Stimulated activated naive CD8-positive, alpha-beta T cell treated with anti-CD3 and anti-CD28 coated beads, Interleukin-15, amount 100 ng/mL, for 72 hours (primary cell): ENCODE measurements at places on chromosomes 13 and 19.

- DNase-seq = no peak
These were observed 313.3 kb downstream of the GPC6 start for GRCh38 chr13:93539914-93540313.

- peak; percentile 39 for DNase-seq
These were observed 2.5 kb upstream of the PLEKHF1 start for GRCh38 chr19:29662604-29663404.

DNA sequence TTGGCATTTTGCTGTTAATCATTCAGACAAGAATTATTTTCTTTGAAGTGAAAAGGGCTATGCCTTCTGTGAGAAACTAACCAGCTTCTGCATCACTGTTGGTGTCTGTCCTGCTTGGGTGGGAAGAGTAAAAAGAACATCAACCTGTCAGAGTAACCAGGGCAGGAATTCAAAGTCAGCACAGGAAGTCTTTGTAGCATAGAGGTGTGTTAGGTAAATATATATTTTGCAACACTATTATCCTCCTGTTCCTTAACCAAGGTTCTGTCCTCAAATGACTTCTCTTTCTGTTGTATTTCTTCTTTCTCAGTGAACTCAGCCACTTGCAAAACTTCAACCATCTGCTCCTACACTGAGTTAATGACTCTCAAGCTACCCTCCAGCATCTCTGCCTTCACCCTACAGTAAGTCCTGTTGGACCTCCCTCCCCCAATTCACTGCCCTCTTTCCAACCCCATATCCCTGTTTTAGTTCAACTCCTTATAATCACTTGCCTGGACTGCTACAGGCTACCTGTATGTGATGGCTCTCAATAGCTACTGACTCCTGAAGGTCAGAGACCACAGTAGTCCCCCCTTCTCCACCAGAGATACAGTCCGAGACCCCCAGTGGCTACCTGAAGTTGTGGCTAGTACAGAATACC lies 49.9 kb downstream of the SMAD9 start:
- DNase-seq = no peak

GRCh38 chr19:10603084-10603872 lies 16.2 kb upstream of the AP1M2 start:
- DNase-seq = peak; percentile 83

GRCh38 chr13:83086088-83086487 lies 796.2 kb downstream of the SLITRK1 start:
- no peak for DNase-seq

DNA sequence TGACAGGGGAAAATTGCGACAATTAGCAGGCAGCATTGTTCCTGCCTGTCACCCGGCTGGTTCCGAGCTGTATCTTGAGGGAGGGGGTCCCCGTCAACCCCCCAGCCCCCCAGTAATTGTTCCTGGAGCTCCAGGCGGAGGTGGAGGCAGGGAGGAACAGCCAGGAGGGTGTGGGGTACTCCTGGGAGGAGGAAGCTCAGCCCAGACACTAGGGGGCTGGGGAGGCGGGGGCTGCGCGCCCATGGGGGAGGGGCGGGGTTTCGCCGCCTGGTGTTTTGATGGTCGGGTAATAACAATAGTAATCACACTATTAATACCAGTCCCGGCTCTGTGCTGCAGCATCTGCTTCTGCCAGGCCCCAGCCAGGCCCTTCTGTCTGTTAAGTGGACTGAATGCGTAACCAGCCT lies 8.6 kb downstream of the NPAS1 start:
- no peak for DNase-seq

DNA sequence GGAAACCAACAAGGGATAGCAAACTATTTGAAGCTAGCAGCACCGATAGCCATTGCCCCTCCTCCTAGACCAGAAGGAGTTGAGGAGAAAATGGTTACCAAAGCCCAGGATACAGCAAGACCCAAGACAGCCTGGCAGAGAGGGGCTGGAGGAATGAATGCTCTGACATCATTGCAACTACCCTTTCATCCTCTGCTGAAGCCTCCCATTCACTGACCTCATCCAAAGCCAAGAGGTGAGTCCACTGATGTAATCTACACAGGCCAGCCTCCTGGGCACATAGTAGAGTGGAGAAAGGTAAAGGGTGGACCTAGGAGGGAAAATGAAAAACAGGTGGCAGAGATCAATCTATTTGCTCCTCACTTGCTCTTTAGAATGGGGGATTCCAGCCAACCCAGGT lies 42.7 kb upstream of the ZNF780A start:
- DNase-seq = no peak

DNA sequence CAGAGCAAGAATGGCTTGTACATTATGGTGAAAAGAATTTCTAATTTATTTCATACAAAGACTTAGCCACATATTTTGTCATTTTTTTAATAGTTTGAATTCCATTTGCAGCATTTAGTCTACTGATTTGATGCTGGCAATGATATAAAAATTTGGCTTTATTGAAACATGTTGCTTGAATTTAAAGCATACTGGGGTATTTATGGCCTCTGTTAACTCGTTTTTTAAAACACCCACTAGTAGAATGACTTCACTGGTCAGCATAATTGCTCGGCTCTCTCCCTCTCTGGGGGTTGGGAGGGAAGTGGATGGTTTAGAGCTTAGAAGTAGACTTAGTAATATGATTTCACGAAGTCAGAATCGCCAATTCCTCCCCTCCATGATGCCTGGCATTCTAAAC lies 354.9 kb upstream of the HTR2A start:
- DNase-seq = no peak

DNA sequence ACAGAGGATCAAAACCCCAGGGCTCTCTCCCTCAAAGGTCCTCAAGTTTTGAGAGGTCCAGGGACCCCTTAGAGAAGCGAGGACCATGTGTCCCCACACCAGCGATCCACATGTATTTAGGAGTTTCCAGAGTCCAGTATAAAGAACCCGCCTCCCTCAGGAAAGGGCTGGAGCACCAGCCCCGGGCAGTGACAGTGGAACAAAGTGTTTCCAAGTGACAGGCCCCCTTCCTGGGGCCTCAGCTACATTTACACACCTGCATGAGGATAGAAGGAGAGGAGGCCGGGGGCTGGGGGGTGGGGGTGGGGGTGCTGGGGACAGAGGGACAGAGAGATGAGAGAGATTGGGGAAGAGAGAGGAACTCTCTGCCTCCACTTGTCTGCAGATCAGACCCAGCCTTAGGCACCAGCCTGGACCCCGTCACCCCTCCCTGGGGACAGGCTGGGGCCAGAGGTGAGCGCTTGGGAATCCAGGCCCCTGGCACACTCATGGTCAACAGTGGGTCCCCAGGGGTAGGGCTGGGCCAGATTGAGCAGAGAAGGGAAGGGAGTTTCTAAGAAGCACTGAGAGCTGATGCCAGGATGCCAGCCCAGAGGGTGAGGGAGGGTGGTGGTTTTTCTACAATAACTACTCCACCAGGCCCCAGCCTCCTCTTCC lies 802 bp downstream of the BCAM start:
- no peak for DNase-seq

- DNase-seq = no peak
These were observed 14.5 kb upstream of the ISYNA1 start for GRCh38 chr19:18452386-18452785.

DNA sequence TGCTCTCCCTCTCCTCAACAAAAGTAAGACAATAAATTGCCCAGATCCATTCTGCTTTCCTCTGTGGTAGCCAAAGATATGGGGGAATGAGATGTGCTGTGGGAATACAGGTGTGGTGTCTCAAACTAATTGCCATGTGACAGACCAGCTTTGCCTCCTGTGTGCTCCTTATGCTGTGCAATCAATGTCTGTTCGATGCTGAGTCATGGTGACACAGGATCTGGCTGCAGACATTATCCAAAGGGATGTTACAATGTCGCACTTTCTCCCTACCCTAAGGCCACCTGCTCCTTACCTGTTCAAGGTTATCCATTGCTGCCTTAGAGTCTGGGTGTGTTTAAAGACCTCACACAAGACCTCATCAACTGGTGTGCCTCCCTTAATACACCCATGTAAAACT lies 32.5 kb downstream of the FGF14 start:
- DNase-seq = no peak

GRCh38 chr13:32124743-32125142 lies 93.2 kb downstream of the FRY start:
- no peak for DNase-seq

GRCh38 chr13:19713186-19713965 lies 69.4 kb downstream of the PSPC1 start:
- DNase-seq = no peak

DNA sequence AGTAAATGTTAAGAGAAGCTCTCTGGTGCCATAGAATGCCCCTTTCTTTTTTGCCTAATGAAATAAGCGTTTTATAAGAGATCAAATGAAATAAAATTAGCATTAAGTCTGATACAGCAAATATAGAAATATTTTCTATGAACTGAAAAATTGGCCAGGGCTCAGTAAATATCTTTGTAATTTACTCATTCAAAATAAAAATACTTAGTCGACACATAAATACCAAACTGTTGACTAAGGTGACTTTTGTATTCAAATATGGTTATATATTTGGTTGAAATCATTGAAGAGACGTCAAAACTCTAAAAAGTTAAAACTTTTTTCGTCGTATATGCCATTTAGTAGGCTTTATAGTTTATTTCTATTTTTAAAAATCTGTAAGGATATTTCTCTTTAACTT lies 25.6 kb downstream of the IPO5 start:
- no peak for DNase-seq

DNA sequence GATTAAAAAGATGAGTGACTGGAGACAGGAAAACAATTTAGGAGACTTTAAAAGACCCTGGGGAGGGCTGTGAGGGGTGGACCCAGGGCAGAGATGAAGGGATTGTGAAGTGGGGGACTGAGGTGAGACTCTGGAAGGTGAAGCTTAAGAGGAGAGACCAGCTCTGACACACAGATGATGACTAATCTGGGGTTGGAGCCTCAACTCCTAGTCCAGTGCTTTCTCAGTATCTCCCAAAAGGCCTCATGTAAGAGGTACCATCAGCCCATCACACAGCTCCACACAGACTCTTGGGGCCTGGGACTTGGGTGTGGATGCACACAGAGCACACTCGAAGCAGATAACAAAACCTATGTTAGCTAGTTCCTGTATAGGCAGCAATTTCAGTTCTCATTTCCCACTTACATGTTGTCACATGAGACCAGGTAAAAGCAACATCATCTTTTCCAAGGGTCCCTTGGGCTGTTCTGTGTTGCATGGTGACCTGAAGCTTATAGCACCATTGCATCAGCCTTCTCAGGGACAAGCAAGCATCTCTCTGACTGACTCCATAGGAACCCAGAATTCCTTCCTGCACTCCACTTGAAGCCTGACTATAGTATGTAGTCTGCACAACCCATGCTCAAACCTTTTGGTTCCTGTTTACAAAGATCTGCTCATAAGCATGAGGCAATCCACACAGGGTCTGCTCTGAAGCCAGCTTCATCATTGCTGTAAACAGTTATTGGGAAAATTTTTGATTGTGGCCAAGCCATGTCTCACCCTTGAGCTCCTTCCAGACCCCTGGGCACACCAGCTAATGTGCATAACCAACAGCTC lies 88.6 kb upstream of the MYCBP2 start:
- DNase-seq = no peak

DNA sequence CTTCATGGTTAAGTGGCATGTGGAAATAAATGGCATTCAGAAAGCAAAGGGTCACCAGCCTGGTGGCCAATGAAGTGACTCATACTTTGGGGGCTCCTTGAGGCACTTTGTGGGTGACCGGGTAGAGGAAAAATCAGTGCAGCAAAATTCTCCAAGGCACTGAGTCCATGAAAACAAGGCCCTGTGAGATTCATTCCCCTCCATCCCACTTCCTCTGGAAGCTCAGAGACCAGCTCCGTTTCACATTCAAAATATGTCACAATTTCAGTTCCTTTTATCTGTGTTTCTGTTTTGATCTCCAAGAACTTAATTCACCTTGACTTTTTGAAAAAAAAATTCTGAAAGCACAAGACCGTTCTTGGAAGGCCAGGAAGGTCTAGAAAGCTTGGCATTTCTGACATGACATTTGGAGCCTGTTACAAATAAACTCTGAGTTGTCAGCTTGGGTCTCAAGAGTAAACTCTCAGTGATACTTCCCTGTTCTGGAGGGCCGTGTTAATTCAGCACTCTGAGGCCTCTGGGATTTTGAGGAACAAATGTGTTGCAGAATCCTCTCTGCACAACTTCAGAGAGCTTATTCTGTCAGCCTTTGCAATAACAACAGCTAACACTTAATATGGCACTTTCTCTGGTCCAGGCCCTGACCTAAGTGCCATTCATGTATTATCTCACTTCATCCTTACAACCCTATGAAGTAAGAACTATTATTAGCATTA lies 6.8 kb downstream of the CYSLTR2 start:
- no peak for DNase-seq

GRCh38 chr19:49809160-49809940 lies 3.7 kb downstream of the FUZ start:
- DNase-seq = peak; percentile 50

- no peak for DNase-seq
These were observed 138.1 kb upstream of the KL start for GRCh38 chr13:32878163-32878562.
